ENCODE measurements at places on chromosomes 13 and 19.
A peak's percentile ranks its signal among the peaks of the same experiment; 100 is the strongest.

- no peak for DNase-seq
These were observed 1.4 kb downstream of the KASH5 start for GRCh38 chr19:49389406-49389805.

- DNase-seq, result no peak
These were observed 187.5 kb downstream of the GPC6 start for GRCh38 chr13:93413972-93414717.

GRCh38 chr13:112455476-112456059 lies 79.4 kb downstream of the SPACA7 start:
- DNase-seq, result no peak

DNA sequence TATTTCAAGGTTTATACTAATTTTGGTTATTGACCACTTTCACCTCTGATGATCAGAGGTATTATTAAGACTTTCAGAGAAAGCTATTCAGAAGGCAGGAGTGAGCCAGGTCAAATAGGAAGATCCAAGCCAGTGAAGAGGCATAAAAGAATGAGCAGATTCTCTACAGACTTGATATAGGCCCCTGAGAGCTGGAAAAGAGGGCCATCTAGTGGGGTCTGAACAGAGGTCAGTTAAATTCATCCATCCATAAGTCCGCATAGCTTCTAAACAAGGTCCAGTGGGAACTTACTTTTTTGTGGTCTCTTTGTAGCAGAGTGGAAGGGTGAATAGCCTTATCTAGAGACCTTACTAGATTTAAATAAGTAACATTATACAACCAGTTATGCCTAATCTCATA lies 126.6 kb upstream of the UFM1 start:
- peak; percentile 7 for DNase-seq

- no peak for DNase-seq
These were observed 6.6 kb upstream of the ARHGEF18 start for GRCh38 chr19:7342143-7342542.

DNA sequence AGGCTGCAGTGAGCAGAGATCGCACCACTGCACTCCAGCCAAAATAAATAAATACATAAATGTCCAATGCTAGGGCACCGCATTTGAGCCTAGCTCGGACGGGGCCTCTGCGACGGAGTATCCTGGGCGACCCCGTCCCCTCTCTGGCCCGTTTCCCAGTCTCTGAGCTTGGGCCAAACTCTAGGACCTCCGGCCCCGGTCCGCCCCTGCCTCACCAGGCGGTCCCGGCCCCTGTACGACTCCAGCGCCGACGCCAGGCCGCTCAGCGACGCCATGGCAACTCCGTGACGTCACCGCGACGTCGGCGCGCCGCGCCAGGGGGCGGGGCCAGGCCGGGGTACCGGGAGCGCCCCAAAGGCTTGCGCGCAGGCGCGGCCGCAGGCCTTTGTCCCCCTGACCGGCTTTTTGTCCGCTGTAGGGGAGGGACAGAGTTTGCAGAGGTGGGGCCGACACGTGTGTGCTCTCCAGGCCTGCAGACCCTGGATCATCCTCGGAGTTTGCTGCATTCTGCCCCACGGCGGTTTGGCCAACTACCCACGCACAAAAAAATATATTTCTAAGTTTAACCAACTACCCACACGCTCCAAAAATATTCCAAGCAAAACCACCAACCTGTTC lies at the start of gene PEX11G:
TSS of gene PEX11G (minus strand) at position 300 of the 618 bp plus-strand sequence. CDS start at position 275, 25 bp downstream.
- DNase-seq, result peak; percentile 81

GRCh38 chr13:106683179-106683578 lies 115.2 kb upstream of the ARGLU1 start:
- DNase-seq, result no peak

GRCh38 chr13:18739310-18739709 lies 442.3 kb downstream of the TUBA3C start:
- DNase-seq, result no peak

- DNase-seq, result no peak
These were observed 28.8 kb downstream of the FOXO1 start for GRCh38 chr13:40637643-40638042.
